CD4-positive, alpha-beta T cell treated with Interleukin-21 for 1 hour (primary cell): ENCODE measurements at places on chromosomes 2 and 18.

- DNase-seq = no peak
These were observed 131.6 kb upstream of the DOCK10 start for GRCh38 chr2:225173909-225174308.

- no peak for DNase-seq
These were observed 32.6 kb upstream of the GPR39 start for GRCh38 chr2:132383956-132384355.

DNA sequence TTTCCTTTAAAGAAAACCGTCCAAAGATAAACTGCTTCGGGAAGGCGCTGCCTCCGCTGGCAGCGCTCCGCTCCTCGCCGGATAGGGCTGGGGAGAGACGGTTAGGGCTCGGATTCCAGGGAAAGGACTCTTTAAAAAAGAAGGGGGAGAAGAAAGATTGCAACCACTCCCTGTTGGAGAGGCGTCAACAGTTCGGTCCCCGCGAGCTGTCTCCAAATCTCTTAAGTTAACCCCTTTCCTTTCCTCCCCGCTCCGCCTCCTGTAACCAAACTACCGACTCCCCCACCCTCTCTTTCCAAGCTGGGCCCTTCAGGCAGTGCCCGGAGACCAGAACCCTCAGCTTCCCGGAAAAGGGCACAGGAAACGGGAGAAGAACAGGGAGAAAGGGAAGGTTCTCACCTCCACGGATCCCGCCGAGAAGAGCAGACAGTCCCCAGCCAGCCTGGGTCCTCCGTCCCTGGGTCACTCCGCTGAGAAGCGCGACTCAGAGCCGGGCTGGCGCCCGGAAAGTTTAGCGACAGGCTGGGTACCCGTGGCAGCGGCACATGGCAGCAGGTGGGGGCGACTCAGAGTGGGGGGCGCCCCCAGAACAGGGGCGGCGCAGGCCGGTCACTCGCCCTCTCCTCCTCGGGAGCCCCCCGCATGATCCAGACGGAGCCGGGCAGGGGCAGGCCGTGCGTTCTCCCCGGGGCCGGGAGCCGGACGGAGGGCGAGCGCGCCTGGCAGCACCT lies 675 bp downstream of the FZD5 start:
- DNase-seq = no peak

GRCh38 chr2:160418853-160419252 lies 74.8 kb downstream of the RBMS1 start:
- no peak for DNase-seq

GRCh38 chr2:10097352-10098148 lies 17.3 kb upstream of the CYS1 start:
- DNase-seq = peak; percentile 31

- no peak for DNase-seq
These were observed 4.5 kb downstream of the TMEM131 start for GRCh38 chr2:97991081-97991856.

- no peak for DNase-seq
These were observed 70.5 kb downstream of the CLHC1 start for GRCh38 chr2:55161295-55162210.

- DNase-seq = no peak
These were observed 71.2 kb downstream of the PLB1 start for GRCh38 chr2:28567061-28567471.

- DNase-seq = no peak
These were observed 148.5 kb downstream of the GFPT1 start for GRCh38 chr2:69238449-69239031.

DNA sequence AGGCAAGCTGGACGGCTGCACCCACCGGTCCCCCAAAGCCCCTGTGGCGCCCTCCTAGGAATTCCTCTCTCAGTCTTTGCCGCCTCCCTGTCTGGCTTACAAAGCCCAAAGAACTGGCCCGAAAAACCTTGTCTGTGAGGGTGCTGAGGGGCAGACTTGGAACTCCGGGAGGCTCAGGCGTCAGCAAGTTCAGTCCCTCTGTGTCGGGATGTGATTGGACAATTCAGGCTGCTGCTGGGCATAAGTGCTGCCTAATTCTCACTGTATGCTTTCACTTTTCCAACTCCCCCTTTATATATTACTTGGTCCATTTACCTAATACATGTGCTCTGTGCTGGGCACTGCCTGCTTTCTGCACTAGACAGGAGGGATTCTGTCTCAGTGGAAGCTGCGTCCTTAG lies 20.3 kb upstream of the SH3RF3 start:
- DNase-seq = no peak

- no peak for DNase-seq
These were observed 86.7 kb downstream of the FAM168B start for GRCh38 chr2:131006561-131006960.

GRCh38 chr2:118053681-118054080 lies 34.6 kb upstream of the INSIG2 start:
- no peak for DNase-seq

DNA sequence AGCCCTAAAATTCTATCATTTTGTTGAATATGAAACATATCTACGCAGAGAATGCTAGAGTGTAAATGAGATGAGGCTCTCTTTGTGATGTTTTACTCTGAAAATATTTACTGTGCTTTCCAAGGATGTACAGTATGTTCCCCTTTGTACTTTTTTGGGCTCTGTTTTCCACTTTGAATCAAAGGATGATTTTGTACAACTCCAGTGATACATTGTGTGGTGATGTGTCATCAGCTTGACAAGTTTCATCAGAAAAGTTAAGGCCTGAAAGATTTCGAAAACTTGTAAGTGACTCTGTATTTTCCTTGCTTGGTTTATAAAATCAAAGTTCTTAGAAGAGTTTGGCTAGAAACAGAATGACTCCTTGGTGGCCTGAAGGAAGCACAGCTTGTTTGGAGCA lies 206.3 kb downstream of the LTBP1 start:
- no peak for DNase-seq

GRCh38 chr2:47724221-47724981 lies 58.5 kb upstream of the MSH6 start:
- DNase-seq = no peak

DNA sequence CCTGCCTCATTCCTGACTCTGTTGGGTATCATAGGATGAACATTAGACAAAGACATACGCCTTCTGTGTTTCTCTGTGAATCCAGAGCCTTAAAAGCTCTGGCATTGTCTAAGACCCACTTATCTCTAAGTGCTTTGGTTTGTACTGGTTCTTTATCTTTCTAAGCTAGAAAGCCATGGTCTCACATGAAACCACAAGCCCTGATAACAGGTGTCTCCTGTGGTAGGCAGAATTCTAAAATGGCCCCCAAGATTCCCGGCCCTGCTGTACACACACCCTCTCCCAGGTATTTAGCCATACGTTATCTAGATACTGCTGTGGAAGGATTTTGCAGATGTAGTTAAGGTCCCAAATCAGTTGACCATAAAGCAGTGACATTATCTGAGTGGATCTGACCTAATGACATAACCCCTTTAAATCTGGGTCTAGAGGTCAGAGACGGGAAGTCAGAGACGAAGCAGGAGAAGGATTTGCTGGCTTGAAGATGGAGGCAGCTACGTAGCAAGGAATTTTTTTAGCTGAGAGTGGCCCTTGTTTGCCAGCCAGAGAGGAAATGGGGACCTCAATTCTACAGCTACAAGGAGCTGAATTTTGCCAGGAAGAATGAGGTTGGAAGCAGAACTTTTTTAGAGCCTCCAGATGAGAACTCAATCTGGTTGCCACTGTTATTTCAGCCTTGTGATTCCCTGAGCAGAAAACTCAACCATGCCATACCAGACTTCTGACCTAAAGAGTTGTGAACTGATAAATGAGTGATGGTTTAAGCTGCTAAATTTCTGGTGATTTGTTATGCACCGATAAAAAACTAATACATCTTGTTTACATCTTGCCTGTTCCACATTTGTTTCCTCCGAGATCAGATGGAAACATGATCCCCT lies 186.7 kb downstream of the CAMKMT start:
- DNase-seq = no peak

- DNase-seq = no peak
These were observed 9.9 kb downstream of the FABP1 start for GRCh38 chr2:88117973-88118372.

- no peak for DNase-seq
These were observed 39.1 kb downstream of the MRPS5 start for GRCh38 chr2:95082477-95082876.

- no peak for DNase-seq
These were observed 12.4 kb downstream of the COPS8 start for GRCh38 chr2:237097911-237098702.
